ENCODE measurements at places on chromosomes 13 and 19. TPM values are rescaled to one million over a fixed set of nuclear protein-coding genes. Genes with fewer than 3 reads are reported as not detected.
A peak's percentile ranks its signal among the peaks of the same experiment; 100 is the strongest.

GRCh38 chr19:18227781-18228271, 1.6 kb upstream of the PDE4C start:
- no peak for DNase-seq

- DNase-seq, result no peak
Observed at GRCh38 chr19:3149526-3150505, 14.0 kb downstream of the GNA15 start.

GRCh38 chr13:30565658-30566057, 52.1 kb upstream of the USPL1 start:
- no peak for DNase-seq

- DNase-seq, result peak; percentile 75
Observed at GRCh38 chr19:45097776-45098520, 5.0 kb downstream of the PPP1R37 start.

- DNase-seq, result no peak
Observed at GRCh38 chr13:18960637-18961227, 220.9 kb downstream of the TUBA3C start.

CILP2 gene
- total RNA-seq, result not detected
